Cortex of kidney (tissue), 1 donor: ENCODE measurements at places on chromosomes 12 and 14.

DNA sequence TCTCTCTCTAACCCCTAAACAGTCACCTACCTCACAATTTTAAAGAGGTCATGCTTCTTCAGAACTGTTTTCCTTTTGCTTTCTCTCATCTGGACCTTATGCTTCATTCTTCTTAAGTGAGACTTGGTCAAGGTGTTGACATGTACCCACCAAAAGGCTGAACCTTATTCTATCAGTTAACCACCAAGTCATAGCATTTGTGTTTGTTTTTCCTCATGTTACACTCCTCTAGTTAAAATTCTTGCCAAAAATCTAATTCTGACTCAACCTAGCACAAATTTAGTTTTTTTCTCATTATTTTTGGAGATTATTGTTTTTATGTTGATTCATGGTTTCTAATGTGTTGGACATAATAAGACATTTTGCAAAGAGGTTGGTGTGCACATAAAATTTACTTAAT, 578.6 kb downstream of the SLC16A7 start:
- DNase-seq, result no peak

- no peak for DNase-seq
Measured at GRCh38 chr12:43806737-43807072, 588 bp upstream of the TWF1 start.

DNA sequence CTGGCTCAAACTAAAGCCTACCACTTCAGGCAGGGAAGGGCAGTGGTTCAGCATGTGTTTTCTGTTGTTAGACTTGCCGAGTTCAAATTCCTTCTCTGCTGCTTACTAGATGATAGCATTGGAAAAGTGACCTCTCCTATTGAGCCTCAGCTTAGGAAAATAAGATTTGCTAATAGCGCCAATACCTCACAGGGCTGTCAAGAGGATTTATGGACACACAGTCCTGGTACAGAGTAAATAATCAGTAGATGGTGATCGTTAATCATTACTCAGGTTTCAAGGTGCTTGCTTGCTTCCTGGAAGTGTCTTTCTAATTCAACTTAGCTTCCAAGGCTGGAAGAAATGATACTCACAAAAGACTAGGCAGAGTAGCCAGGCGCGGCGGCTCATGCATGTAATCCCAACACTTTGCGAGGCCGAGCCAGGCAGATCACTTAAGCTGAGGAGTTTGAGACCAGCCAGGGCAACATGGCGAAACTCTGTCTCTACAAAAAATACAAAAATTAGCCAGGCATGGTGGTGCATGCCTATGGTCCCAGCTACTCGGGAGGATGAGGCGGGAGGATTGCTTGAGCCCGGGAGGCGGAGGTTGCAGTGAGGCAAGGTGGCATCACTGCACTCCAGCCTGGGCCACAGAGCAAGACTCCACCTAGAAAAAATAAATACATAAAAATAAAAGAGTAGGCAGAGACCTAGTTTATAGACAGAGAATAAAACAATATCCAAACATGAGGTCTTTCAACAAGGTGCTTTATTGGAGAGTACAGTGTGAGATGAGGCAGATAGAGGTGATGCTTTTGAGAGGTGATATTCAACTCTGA, 6.0 kb downstream of the PLA2G1B start:
- no peak for DNase-seq

DNA sequence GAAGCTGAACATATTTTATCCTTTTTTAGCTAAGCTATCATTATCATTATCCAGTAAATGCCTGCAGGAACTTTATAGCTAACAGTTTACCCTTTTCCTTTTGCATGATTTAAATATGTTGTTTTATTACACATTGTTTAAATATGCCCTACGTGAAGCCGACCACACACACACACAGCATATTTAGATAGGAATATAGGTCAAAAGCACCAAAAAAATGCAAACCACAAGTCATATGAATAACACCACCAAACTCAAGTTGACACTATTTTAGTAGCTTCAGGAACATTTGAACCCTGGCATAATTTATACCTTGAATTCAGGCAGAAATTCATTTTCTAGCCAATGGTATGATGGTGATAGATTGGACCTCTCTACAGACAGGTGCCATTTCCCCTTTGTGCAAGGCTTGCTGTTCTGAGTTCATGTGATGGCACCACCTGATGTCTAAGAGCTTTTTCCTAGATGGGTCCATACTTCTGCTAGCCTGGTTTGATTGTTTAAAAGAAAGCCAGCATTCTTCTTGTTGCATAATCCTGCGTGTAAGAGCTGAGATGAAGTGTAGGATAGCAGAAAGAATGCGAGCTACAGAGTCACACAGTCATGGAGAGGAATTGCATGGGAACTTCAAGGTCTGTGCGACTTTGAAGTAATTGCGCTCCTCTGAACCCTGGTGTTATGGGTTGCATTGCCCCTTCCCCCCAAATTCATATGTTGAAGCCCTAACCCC, 454.8 kb upstream of the SOX5 start:
- DNase-seq, result no peak

DNA sequence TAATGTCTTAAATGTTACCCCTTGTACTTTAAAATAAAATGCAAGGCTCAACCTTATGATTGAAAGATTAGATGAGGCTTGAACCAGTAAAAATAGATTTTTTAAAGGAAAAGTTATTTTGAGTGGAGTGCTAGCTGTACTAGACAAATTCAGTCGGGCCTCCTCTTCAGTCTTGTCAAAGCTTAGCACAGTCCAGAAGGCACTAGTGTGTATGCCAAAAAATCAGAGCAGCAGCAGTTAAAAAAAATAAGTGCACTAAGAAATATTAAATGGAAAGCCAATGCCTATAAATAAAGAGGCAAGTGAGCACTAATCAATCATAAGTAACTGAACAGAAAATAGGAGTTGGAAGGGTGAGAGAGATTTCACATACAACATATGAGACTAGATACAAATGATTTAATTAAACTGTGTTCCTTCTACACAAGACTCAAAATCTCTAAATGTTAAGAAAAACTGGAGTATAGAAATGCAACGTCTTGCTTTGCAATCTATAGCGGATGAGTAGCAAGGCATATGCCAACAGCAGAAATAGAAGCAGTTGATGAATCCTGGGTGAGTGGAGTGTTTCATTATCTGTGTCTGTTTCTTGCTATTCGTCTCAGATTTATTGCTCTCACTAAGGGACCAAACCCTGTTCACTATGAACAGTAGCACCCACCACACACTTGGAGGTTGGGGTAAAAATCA, 172.1 kb downstream of the ETNK1 start:
- no peak for DNase-seq

GRCh38 chr12:103455020-103455763, 40.6 kb downstream of the C12orf42 start:
- DNase-seq, result no peak

- no peak for DNase-seq
Measured at GRCh38 chr12:115926037-115926670, 351.3 kb downstream of the MED13L start.

- no peak for DNase-seq
Measured at GRCh38 chr14:79248126-79248525, 963.2 kb downstream of the DIO2 start.

DNA sequence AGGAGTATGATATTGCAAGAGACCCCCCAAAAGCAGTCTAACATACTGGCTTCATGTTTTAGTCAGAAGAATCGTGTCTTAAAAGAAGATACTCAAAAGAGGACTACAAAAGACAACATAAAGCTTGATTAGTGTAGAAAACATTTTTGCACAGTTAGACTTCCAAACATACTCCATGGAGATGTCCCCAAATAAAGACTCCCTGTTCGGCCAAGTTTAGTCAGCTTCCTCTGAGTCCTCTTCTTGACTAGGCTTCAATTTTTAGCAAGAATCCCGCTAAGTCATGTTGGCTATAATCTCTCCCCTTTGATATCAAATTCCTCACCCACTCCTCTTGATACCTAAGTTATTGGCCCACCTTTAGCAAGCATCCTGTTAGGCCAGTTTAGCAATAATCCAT, 298.0 kb downstream of the RMST start:
- DNase-seq, result no peak

- DNase-seq, result no peak
Measured at GRCh38 chr12:98405805-98406366, 109.5 kb upstream of the TMPO start.

- DNase-seq, result no peak
Measured at GRCh38 chr12:2575245-2575644, 219.5 kb upstream of the FKBP4 start.

GRCh38 chr12:27592548-27592947, 68.5 kb downstream of the PPFIBP1 start:
- DNase-seq, result no peak

DNA sequence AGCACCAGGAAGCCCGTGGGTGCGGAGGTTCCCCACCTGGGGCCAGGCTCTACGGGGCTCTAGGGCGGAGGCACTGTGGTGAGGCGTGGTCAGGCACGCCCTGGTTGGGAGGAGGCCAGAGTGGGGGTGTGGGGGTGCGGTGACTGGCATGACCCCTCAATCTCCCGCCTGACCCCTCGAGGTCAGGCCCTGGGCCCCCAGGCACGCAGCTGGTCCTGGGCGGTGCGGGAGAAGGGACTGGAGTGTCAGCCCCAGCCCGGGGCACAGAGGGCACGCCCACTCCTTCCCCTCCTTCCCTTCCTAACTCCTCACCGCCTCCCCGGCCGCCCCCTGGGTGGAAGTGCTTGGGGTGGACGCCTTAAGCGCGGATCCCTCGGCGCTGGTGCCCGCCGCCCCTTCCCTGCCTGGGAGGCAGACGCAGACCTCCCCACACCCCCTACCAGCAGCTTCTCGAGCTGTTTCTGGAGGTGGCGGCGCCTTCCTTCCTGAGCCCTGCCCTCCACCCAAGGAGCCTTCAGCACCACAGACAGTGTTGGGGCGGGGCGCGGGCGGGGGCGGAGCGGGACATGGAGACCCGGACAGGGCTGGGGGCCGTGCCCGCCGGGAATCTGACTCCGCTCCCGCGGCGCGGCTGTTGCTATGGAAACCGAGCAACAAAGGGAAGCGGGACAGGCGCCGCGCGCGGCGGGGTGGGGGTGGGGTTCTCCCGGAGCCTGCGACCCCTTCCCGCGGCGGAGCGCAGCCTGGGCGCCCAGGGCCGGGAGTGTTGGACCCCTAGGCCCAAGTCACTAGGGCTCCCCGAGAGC, 741 bp upstream of the CRIP2 start:
- no peak for DNase-seq

DNA sequence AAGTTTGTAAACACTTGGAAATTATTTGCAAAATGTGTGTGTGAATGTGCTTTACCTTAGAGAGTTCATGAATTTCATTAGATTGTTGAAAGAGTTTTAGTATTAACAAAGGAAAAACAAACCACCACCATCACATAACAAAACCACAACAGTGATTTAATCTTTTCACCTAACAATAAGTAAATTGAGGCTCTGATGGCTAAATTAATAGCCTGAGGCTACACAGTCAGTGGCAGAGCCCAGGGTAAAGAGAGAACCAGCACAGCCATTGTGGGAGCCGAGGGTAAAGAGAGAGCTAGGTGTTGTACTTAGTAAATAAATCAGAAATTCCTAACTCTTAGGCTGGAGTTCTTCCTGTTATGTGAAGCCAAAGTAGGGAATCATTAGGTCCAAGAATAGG, 51.2 kb upstream of the CAPRIN2 start:
- no peak for DNase-seq

- no peak for DNase-seq
Measured at GRCh38 chr12:110844551-110845338, 2.0 kb upstream of the CCDC63 start.

GRCh38 chr12:20656600-20656999, 38.5 kb upstream of the SLCO1C1 start:
- DNase-seq, result no peak

DNA sequence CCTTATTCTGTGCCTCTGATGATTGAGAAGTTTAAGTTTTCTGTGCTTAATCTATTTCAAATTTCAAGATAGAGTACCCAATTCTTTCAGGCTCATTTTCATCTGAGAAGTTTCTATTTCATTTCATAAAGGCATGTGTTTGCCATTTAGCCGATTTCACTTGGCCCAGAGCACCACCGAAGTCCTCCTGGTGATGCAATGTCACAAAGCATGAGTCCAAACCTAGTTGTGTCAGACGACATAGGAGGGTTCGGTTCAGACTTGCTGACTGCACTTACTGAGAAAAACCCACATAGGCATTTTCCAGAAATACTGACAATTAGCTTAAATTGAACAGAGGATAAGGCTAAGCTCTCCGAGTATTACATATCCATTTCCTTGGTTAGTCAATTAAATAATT, 152.4 kb upstream of the FAR2 start:
- DNase-seq, result no peak

- DNase-seq, result no peak
Measured at GRCh38 chr14:102498678-102499265, 10.8 kb downstream of the ANKRD9 start.

GRCh38 chr14:99871771-99872170, 78.6 kb downstream of the EML1 start:
- no peak for DNase-seq

DNA sequence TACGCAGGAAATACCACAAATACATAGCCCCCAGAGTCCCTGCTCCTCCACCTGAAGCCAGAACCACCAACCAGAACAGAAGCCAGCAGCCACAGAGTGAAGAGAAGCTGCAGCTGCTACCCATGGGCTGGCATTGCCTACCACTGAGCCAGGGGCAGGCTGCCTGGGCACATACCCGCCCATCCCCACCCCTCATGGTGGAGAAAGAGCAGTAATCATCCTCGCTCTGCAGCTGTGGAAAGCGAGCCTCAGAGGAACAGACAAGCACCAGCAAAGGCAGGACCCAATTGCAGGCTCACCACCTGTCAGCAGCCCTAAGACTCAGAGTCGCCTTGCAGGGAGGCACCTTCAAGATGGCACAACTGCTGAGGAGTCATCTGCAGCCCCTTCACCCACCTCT, 11.2 kb upstream of the CD9 start:
- DNase-seq, result no peak

DNA sequence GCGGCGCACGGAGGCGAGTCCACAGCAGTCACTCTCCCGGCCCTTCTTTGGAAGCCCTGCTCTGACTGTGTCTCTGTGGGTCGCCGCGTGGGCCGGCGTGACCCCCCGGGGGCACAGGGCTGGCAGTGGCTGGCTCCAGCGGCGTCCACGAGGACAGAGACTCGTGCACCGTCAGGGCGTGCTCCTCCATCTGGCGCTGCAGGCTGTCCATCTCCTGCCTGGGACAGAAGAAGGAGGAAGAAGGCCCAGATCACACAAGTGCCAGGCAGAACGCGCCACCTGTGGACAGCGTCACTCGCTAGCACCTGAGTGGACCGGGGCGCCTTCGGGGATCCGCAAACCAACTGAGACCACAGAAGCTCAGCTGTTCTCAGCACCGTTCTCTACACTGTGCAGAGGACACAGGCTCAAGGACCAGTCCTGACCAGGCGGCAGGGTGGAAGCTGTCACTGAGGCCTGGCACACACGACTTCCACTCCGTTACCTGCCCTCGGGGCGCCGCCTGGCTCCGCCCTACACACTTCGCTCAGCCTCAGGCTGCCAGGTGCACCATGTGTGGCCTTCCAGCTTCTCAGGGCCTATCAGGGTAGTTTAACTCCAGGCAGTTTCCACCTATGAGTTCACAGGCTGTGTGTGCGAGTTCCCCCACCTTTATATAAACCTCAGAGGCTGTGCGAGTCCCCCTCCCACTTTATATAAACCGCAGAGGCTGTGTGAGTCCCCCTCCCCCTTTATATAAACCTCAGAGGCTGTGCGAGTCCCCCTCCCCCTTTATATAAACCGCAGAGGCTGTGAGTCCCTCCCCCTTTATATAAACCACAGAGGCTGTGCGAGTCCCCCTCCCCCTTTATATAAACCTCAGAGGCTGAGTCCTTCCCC, 11.7 kb upstream of the ANKLE2 start:
- DNase-seq, result no peak

GRCh38 chr12:11752403-11753149, 103.1 kb downstream of the ETV6 start:
- no peak for DNase-seq
